ENCODE measurements at places on chromosomes 11 and 22.

- no peak for DNase-seq
Observed at GRCh38 chr11:80136991-80137390, 696.2 kb upstream of the TENM4 start.

DNA sequence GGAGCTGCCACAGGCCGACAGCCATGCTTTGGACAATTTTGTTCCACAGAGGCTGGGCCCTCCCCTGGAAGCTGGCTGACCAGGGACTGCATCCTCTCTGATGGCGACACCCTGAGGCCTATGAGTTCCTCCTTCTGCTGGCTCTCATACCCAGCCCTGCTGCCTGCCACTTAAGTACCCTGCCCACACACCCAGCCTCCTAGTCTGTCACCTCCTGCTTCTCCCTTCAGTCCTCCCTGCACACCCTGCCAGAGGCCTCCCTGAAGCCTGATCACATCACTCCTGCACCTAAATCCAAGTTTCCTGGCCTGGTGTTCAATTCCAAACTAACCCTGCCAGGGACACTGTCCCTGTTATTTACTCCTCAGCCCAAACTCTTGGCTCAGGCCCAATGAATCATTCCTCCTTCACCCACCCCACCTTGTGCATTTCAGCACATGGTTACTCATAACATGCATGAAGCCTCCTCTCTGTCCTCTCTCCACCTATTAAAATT, 136.7 kb upstream of the NECTIN1 start:
- no peak for DNase-seq

- no peak for DNase-seq
Observed at GRCh38 chr22:41857155-41857859, 24.4 kb downstream of the SREBF2 start.

- DNase-seq, result no peak
Observed at GRCh38 chr11:72621008-72621610, 53.1 kb downstream of the PDE2A start.

- DNase-seq, result no peak
Observed at GRCh38 chr11:27370374-27370773, 7.4 kb upstream of the CCDC34 start.

GRCh38 chr11:3709977-3710376, 38.8 kb upstream of the CHRNA10 start:
- no peak for DNase-seq

GRCh38 chr22:30205281-30206115, 41.1 kb downstream of the LIF start:
- no peak for DNase-seq

DNA sequence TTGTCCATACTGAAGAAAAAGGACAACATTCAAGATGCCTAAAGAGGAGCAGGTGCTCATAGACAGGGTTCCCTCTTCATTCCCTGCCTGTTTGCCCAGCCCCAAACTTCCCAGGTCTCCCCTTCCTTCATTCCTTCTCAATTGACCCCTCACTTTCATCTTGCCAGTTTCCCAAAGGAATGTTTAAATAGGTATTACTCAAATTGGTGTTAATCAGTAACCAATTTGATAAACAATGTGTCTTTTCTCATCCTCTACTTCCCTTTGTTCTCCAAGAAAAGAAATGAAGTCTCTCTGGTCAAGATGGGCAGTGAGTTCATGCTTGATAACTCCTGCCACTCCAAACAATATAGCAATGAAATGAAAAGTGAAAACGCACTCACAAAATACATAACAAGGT, 101.9 kb downstream of the TMPRSS5 start:
- DNase-seq, result no peak

GRCh38 chr22:24162436-24162835, 18.9 kb upstream of the SUSD2 start:
- DNase-seq, result no peak

GRCh38 chr11:23425381-23425780, 565.1 kb upstream of the CCDC179 start:
- no peak for DNase-seq

- DNase-seq, result no peak
Observed at GRCh38 chr11:21405422-21405821, 736.0 kb downstream of the NELL1 start.

DNA sequence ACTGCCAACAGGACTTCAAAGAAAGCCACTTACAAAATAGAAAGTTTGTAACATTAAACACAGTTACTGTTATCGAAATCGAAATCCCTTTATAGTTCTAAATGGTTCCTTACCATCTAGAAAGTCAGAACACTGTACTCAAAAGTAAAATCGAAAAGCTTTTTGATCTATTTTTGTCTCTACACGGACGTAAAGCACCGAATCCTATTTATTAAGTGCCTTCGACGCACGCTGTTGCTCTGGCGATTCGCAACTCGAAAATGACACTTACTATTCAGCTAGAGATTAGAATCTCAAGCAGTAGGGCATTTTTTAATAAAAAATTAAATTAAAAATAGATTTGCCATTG, 78.3 kb downstream of the LARGE1 start:
- no peak for DNase-seq

- no peak for DNase-seq
Observed at GRCh38 chr11:101445761-101446160, 138.0 kb downstream of the TRPC6 start.

- DNase-seq, result no peak
Observed at GRCh38 chr22:20013382-20013871, 3.2 kb downstream of the ARVCF start.

GRCh38 chr11:123484448-123484847, 54.4 kb downstream of the GRAMD1B start:
- DNase-seq, result no peak

- peak; percentile 91 for DNase-seq
Observed at GRCh38 chr11:64448599-64449380, 89.8 kb downstream of the RPS6KA4 start.

- no peak for DNase-seq
Observed at GRCh38 chr11:88297421-88297820, 40.1 kb downstream of the CTSC start.

GRCh38 chr11:86481399-86481798, 106.7 kb downstream of the CCDC81 start:
- DNase-seq, result no peak

DNA sequence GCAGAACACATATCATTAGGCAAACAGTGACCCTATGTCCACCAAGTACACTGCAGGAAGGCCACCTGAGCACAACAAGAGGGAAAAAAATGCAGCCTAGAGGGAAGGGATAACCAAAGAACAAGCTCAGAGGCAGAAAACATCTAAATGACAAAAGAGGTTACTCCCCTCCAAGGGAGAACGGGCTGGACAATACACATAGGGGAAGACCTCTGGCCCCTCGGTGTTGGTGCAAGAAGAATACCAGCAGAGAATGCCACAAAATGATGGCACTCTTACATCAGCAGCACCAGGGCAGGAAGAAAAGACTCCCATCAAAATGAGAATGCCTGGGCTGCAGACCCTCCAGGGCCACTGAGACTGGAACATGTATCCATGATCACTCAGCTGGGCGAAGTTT, 66.6 kb upstream of the OPCML start:
- DNase-seq, result no peak

DNA sequence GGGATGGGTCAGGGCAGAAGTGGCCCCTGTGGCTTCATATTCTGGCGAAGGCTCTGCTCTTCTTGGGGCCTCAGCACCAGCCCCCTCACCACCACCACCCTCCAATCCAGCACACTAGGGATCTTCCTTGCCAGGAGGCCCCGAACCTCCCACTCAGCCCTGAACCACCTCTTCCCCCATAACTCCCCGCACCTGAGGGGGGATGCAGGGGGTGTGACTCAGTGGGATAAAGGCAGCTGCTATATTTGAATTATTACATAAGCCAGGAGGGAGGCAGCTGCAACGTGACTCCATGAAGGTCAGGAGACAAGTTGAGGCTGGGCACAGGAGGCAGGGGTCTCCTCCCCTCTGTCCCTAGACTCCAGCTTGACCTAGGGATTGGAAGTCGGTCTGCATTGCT, 5.6 kb upstream of the PDE2A start:
- DNase-seq, result no peak

- DNase-seq, result no peak
Observed at GRCh38 chr11:117045196-117045595, 53.0 kb downstream of the SIK3 start.

- DNase-seq, result no peak
Observed at GRCh38 chr11:69942333-69942820, 123.2 kb upstream of the FGF3 start.

GRCh38 chr11:46417711-46418110, 26.1 kb upstream of the CHRM4 start:
- no peak for DNase-seq

- no peak for DNase-seq
Observed at GRCh38 chr11:86161336-86161735, 83.2 kb upstream of the EED start.

DNA sequence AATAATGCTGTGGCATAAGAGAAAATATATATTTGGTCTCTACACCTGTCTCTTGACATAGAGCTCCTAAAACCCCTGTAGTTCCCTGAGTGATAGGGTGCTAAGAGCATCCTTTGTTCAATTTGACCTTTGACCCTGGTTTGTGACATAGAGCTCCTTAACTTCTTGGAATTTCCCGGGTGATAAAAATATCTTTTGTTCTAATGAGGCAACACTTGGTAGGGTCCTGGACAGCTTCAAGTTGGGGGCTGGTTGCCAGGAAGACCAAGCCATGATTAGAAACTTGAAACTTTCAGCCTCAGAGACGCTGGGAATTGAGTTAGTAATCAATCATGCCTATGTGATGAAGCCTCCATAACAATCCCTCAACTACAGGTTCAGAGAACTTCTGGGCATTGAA, 105.4 kb downstream of the CASP12 start:
- DNase-seq, result no peak

- DNase-seq, result no peak
Observed at GRCh38 chr11:19338375-19338774, 97.6 kb upstream of the E2F8 start.

DNA sequence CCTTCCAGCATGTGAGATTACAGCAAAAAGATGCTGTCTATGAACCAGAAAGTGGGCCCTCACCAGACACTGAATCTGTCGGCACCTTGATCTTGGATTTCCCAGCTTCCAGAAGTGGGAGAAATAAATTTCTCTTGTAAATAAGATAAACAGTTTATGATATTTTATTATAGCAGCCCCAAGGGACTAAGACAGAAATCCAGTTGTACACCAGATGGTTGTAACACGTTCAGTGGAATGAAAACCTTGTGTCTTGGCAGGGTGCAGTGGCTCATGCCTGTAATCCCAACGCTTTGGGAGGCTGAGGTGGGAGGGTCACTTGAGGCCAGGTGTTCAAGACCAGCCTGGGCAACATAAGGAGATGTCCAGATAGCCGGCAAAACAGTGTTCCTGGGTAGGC, 61.8 kb downstream of the MCHR1 start:
- no peak for DNase-seq

DNA sequence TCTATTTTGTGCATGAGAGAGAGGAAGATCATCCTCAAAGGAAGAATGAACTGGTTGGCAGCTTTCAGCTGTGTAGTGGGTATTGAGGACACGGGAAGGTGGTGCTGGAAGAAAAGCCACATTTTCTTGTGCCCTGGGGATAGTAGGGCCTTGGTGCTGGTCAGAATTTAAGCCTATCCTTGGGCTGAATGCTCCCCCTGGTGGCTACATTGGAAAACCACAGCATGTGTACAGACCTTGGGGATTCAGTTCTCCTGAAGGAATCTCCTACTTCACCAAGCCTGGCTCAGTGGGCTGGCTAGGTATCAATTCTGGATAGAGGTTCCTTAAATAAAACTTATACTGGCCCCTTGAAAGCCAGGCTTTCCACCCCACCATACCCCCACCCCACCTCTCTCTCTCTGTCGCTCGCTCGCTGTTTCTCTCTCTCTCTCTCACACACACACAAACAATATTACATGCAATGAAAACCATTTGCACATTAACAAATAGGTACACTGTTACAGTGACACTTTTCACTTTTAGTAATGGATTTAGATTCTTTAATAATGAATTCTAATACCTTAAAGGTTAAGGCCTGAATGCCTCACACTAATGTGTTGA, 2.8 kb upstream of the OR51M1 start:
- DNase-seq, result no peak

- peak; percentile 26 for DNase-seq
Observed at GRCh38 chr22:23373601-23374000, 193.3 kb downstream of the BCR start.

DNA sequence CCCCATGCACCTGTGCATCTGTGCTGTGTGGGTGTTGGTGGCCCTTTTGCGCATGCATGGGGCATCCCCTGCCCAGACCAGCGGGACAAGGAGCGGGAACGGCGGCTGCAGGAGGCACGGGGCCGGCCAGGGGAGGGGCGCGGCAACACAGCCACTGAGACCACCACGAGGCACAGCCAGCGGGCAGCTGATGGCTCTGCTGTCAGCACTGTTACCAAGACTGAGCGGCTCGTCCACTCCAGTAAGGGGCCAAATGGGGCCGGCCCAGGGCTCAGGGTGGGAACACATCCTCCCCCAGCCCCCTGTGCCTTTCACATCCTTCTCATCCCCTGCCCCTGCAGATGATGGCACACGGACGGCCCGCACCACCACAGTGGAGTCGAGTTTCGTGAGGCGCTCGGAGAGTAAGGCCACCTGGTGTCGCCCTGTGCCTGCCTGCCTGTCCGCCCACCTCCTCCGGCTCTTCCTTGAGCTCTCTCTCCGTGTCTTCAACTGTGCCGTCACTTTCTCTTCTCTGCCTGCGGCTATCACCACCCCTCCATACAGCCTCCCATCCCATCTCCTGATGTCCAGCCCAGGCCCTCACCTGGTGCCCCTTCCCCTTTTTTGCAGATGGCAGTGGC, 10.6 kb downstream of the SELENOM start:
- no peak for DNase-seq

DNA sequence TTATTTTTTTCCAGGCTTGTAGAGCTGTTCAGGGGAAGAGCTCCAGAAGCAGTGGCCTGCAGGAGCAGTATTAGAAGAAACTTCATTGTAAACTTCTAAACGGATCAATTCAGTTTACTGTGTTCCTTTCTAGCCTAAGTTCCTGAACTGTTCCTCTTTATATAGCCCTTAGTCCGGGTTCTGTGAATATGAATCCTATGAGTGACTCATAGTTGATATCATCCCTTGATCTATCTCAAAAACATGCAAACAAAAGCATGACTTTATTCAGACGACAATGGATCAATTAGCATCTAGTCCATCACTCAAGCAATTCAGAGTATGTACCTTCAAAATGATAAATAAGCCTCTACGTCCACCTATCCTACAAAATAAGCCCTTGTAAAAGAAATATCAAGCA, at the start of gene MMP12:
TSS of gene MMP12 (minus strand) at position 131 of the 400 bp plus-strand sequence. CDS start at position 86, 45 bp downstream.
- DNase-seq, result no peak

DNA sequence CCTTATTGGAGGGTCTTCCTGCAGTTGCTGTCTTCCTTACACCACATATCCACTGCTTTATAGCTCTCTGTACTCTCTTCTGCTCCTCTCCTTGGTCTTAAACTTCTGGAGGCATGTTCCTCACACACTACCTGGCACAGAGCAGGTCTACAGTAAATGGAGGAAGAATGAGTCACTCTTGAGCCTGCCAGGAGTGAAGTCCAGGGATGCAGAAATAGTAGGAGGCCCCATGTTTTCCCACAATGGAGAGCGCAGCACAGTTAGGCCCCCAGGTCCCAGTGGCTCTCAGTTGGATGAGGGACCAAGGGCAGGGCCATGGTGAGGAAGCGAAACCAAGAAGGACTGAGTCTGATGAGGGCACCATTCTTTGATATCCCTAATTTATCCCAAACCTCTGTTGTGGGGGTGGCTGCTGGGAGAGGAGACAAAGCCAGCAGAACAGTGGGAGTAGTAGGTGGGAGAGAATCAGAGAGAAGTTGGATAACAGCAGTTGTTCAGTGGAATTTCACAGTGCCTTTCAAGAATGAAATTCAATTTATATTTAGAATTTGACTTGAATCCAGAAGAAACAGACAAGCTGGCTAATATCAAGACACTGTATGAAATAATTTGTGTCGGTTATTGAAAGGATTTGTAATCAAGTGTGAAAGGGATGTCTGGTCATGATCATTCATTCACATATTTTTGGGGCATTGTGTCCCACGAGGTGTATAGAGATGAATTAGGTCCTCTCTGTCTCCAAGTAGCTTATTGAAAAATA, 187.8 kb downstream of the HIPK3 start:
- DNase-seq, result no peak

All from left forelimb (tissue), 1 donor.